ENCODE measurements at places on chromosomes 1 and 21.

DNA sequence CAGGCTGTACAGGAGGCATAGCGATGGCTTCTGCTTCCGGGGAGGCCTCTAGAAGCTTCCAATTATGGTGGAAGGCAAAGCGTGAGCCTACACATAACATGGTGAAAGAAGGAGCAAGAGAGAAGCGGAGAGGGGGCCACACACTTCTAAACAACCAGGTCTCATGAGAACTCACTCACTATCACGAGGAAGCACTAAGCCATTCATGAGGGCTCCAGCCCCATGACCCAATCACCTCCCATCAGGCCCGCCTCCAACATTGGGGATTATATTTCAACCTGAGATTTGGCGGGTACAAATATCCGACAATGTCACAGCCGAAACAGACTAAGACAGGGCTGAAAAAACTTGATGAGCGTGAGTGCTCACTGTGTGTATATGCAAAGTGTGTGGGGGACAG lies 89.3 kb upstream of the CNIH3 start:
- DNase-seq, result no peak

GRCh38 chr1:46812996-46813857 lies 14.4 kb downstream of the CYP4B1 start:
- DNase-seq, result no peak

DNA sequence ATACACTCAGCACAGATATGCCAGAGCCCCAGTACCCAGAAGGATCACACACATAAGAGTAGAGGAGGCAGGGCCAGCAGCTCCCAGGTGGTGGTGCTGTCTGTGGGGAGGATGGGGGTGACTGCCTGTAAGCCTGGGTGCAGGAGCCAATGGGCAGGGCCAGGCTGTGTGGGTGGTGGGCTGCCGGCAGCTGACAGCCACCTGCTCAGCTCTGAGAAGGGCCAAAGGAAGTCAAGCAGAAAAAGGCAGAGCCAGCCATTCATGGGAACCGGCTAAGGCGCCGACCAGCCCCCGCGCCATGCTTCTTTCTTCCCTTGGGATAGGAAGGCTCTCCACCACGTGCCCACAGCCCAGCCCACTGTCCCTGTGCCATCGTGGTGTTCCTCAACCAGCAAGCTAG lies 14.1 kb downstream of the PIK3C2B start:
- DNase-seq, result no peak

DNA sequence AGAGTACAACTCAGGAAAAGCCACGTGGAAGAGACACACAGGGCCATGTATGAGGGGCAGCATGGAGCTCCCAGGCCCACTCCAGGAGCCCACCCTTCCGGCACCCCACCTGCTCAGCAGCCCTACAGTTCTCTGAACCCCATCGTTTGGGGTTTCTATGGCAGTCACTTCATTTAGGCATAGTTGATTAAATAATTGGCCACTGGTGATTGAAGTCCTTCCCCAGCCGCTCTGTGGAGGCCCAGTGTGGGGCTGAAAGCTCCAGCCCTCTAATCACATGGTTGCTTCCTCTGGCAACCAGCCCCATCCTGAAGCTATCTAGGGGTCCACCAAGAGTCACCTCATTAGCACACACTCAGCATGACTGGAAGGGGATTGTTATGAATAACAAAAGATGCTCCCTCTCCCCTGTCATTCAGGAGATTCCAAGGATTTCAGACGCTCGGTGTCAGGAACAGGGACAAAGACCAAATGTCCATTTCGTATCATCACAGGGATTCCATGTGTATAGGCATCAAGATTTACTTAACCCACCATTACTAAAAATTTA lies 12.2 kb upstream of the S100A7A start:
- DNase-seq, result no peak

GRCh38 chr1:237041795-237042525 lies at the start of gene RYR2:
TSS of gene RYR2 (plus strand) at chr1:237042184. CDS start at chr1:237042522, 338 bp downstream.
- DNase-seq, result no peak

DNA sequence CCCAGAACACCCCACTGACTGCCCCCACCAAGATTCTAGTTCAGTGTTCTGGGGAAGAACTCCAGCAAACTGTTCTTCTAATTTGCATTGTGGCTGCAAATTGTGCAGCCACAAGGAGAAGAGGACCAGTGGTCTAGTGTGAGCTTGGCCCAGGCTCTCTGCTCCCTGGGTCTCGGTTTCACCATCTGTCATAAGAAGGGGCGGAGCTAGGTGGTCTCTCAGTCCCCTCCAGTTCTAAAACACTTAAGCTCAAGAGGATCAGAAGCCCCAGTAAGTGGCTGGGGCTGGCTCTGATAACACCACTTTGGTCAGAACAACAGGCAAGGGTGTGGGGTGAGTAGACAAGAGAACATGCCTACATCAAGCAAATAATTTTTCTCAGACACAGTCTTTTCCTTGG lies 99.9 kb downstream of the BEND5 start:
- no peak for DNase-seq

DNA sequence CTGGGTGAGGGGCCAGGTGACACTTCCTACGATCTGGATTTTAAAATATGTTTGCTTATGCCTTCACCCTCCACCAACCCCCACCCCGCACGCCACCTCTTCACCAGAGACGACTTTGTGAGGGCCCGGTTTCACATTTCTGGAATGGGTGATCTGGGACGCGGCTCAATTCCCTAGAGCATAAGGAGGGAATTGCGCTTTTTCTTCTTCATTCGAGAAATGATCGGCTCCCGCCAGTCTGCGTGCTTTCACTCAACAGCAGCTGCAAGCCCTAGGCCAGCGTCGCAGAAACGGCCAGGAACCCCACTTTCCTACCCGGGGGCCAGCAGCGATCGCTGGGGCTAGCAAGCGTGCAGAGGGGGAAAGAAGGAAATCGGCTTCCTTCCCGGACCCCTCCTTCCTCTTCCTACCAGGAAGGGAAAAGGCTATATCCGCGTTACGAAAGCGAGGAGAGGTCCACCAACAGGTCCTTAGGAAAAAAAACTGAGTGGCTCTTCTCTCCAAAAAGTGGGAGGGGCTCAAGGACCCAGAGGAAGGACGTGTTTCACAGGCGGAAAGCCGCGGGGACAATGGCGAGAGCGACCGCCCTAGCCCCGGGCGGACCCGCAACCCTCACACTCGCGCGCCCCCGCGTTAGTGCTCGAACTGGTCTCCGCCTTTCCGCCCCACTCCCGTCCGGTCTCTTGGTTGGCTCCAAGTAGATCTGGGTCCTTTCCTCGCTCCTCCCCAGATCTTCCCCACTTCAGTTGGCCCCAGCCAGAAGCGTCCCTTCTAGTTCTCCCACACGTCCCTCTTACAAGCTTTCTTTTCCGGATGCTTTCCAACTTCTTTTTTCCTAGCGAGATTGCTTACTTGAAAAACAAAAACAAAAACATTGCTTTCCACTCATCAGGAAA lies 1.1 kb upstream of the ADAMTS1 start:
- no peak for DNase-seq

GRCh38 chr1:227947676-227948492 lies at the start of gene WNT9A:
TSS of gene WNT9A (minus strand) at chr1:227947932. CDS start at chr1:227947887, 45 bp downstream.
- no peak for DNase-seq

DNA sequence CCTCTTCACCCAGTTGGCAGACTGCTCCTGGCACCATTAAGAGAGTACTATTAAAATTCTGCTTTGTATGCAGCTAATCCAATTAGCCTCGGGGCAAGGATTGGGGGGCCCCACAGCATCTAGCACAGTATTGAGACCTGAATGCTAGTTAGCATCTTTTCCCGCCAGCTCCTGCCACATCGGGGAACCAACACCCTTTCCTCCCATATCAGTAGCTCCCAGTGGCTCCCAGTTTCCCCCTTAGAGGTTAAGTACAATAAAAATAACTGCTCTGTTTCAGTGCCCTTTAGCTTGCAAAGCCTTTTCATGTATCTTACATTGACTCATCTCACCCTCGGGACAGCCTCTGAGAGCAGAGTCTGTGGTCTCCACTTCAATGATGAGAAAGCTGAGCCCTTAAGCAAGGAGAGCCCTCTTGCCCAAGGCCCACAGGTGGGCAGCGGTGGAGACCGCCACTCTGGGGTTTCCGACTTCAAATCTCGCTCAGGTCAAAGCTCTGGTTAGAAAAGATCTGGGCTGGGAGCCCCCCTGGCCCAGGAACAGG lies 4.2 kb upstream of the PMVK start:
- no peak for DNase-seq

GRCh38 chr21:46600305-46600704 lies 4.6 kb downstream of the S100B start:
- DNase-seq, result no peak

- DNase-seq, result no peak
Observed at GRCh38 chr1:97192872-97193572, 471.4 kb downstream of the PTBP2 start.

GRCh38 chr1:54416435-54416834 lies 10.2 kb upstream of the SSBP3 start:
- DNase-seq, result no peak

DNA sequence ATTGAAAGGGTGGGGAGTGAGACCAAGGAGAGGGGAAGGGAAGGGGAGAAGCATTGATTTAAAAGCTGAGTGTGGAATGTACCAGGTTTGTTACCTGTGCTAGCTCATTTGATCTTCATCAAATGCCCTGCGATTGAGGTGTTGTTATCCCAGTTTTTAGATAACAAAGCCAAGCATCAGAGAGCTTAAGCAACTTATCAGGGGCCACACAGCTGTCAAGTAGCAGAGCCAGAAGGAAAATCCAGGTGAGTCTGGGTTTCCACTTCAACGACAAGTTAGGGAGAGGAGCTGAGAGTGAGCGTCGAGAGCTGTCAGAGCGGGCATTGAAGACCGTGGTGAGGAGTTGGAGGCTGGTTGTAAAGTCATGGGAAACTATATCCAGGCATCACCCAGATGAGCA lies 146.9 kb upstream of the IRF2BP2 start:
- no peak for DNase-seq

DNA sequence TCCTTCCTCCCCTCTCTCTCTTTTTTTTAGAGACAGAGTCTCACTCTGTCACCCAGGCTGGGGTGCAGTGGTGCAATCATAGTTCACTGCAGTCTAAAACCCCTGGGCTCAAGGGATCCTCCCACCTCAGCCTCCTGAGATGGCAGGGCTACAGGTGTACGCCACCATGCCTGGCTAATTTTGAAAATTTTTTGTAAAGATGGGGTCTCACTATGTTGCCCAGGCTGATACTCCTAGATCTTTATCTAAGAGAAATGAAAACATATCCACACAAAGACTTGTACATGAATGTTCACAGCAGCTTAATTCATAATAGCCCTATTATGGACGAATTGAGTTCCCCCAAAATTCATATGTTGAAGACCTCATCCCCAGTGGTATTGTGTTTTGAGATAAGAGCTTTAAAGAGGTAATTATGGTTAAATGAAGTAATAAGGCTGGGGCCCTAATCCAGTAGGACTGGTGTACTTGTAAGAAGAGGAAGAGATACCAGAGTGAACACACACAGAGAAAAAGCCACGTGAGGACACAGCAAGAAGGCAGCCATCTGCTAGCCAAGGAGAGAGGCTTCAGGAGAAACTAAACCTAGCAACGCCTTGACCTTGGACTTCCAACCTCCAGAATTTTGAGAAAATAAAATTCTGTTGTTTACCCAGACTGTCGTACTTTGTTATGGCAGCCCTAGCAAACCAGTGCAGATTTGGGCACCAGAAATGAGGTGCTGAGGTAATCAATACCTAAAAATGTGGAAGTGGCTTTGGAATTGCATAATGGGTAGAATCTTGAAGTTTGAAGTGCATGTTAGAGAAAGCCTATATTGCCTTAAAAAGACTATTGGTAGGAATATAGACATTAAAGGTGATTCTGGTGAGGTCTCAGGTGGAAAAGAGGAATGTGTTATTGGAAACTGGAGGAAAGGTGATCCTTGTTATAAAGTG lies 13.2 kb downstream of the IFNLR1 start:
- no peak for DNase-seq

- no peak for DNase-seq
Observed at GRCh38 chr1:159825564-159825963, 1.1 kb upstream of the SLAMF8 start.

DNA sequence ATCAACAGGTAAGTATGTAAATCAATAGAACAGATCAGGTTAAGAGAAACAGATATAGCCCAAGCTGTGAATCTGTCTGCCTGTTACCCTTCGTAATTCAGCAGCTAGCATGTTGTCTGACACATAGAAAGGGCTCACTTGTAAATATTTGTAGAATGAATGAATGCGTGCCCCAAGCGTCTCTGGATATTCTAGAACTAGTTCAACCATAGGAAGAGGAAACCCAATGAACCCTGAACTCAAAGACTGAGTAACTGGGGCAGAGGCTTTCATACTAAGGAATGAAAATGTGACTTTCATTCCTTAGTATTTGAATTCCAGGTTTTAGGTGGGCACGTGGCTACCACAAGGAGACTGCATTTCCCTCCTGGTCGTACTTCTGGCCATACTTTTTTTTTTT lies 60.1 kb upstream of the SMYD2 start:
- no peak for DNase-seq

DNA sequence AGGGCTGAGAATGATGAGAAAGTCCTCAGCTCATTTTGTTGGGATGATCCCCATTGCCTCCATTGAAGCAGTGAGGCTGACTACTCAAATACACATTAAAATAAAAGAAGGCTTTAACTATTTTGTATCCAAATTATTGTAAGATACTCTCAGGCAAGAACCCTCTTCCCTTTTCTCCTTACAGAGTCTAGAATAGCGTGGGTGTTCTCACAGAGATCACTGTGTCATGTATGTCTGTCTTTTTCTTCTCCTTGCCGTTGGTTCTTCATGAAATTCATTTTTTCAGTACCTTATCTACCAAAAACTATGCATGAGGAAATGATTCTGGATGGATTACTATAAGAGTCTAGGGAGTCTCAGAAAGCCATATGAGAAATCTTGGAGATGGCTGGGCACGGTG lies 30.1 kb downstream of the SORT1 start:
- no peak for DNase-seq

GRCh38 chr1:89603651-89604413 lies 29.1 kb upstream of the LRRC8C start:
- no peak for DNase-seq

- no peak for DNase-seq
Observed at GRCh38 chr1:154265586-154265985, 6.8 kb upstream of the HAX1 start.

DNA sequence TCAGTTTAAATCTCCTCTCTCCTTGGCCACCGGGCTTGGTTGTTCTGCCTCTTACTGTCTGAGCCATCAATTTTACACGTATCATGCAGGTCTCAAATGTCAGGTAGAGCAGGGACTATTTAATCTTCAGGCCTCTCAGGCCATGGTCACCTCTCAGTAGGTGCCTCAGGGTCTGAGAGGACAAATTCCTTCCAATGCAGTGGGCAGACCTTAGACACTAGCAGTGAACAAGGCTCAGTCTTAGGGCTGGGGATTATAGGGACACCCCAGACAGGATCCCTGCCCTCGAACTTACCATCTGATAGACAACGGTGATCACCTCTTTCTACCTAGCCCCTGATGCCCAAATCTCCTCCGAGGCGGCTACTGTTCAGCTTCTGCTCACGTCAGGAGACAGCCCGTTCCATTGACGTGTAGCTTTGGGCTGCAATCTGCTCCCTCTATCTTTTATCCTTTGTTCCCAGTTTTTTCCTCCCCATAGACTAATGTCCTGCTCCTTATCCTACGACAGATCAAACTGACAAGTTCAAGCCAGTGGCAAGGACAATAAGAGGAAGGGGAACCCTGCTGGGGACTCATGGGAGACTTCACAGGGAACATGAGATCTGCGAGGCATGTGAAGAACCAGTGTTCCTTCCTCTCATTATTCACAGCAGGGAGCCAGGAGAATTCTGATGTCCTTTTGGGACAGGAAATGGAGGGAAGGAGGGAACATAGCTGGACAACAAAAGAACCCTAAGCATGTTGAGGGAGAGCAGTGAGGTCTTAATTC lies 1.4 kb upstream of the MYOG start:
- DNase-seq, result no peak

All from activated naive CD8-positive, alpha-beta T cell treated with anti-CD3 and anti-CD28 coated beads, Interleukin-2, amount 50 U/mL, for 16 hours (primary cell).